Kidney (tissue), 22 donors: ENCODE measurements at places on chromosomes 12 and 14. TPM values are rescaled to one million over a fixed set of nuclear protein-coding genes. Genes with fewer than 3 reads are reported as not detected.

DNA sequence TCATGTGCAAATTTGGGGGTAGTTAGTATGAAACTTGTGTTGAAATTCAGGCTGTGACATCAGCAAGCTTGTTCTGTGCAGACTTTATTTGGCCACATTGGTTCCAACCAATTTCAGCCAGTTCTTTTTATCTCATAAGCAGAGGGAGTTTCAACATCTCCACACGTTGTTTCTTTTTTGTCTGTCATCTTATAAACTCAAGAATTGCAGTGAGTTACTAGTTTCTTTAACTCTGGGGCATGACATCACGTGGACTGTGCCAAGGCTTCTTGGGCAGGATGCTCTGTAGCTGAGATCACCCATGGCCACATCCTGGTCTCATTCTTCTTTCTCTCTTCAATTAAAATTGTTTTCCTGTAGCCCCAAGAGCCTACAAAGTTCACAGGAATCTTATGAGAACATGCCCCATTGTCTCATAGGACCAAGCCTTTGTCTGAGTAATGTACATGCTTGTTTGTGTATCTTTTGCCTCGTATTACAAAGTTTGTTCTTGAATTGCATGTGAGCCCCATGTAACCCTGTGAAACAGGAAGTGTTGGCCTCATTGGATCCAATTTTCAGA, 982.0 kb upstream of the TMEM132C start:
- no peak for DNase-seq

- DNase-seq = no peak
These were observed 66.0 kb upstream of the NRXN3 start for GRCh38 chr14:78104160-78104559.

The INSM2 gene
- not detected for total RNA-seq

The RILPL2 gene
- 8.0 TPM for total RNA-seq

The PLEKHG7 gene
- total RNA-seq = 1.5 TPM

GRCh38 chr14:94113490-94113889, 3.0 kb downstream of the IFI27 start:
- DNase-seq = peak; percentile 13
